ENCODE measurements at places on chromosomes 11 and 22.

DNA sequence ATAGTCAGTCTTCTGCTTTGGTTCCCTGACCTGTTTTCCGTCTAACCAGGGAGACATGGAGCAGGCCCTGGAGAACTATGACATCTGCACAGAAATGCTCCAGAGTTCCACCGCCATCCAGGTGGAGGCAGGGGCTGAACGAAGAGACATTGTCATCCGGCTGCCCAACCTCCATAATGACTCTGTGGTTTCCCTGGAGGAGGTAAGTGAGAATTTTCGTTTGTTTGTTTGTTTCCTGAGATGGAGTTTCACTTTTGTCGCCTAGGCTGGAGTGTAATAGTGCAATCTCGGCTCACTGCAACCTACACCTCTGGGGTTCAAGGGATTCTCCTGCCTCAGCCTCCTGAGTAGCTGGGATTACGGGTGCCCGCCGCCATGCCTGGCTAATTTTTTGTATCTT is 52.9 kb downstream of the CABIN1 start:
- no peak for DNase-seq

- DNase-seq = no peak
Observed at GRCh38 chr11:11336664-11337063, 16.4 kb downstream of the CSNK2A3 start.

DNA sequence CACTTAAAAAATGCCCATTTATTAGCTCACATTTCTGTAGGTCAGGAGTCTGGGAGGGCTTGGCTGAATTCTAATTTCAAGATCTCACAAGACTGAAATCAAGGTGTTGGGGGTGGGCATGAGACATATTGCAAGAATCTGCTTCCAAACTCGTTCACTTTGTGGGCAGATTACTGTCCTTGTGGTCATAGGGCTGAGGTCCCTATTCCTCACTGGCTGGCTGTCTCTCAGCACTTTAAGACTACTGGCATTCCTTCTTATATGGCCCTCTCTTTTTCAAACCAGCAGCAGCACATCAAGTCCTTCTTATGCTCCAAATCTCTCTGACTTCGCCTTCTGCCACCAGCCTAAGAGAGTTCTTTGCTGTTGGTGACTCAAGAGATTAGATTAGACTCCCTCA is 27.8 kb upstream of the MYOD1 start:
- no peak for DNase-seq

GRCh38 chr11:26193694-26194365 is 138.1 kb upstream of the ANO3 start:
- DNase-seq = no peak

DNA sequence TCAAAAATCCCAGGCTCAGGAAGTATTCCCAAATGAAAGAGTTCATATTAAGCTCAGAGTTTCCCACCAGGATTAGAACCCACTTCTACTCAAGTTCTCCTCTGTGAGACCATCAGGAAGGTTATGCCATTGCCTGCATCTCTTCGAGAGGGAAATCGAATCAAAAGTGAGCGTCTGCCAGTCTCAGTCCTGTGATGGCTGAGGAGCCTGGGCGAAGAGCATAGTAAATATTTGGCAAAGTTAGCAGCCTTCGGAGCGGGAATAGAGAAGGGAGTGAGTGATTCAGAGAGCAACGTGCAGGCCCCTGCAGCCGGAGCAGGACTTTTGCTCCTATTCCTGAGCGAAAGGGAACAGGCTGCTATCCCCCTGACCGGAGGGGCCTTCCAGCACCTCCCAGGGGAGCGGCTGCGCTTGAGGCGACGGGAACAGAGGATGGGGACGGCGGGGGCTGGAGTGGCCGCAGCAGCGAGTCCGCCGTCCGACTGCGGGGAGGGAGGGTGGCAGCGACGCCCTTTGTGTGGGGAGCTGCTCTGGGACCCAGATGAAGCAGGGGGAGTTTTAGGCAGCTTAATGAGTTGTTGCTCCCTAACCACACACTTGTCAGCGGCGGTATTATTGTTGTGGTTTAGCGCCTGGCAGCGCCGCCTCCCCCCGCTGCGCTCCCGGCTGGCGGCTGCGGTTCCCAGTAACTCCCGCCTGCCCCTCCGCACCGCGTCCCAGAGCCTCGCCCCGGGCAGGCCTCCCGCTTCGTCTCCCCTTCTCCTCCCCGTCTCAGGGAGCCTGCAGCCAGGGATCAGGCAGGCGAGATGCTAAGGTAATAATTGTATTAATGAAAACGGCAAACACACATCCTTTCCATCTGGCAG is 21.7 kb upstream of the NRGN start:
- no peak for DNase-seq

GRCh38 chr22:24789516-24789915 is 15.0 kb upstream of the PIWIL3 start:
- DNase-seq = no peak

DNA sequence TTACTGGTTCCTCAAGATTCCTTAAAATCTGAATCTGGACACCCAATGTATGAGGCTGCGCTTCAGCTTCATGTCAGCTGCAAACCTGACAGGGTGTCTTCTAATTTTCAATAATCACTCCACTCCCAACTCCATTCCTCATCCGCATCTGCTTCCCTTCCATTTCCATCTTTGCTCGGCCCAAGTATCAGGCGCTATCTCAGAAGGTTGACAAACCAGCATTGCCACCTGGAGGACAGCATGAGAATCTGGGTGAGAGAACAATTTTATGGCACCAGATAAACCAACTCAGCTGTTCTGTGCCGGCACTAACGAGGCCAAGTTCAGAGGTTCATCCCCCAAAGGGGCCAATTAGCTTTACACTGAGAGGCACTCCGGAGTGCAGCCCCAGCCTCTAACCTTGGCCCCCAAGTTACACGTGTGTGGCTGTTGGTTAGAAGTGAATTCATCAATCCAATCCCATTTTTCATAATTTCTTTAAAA is 79.1 kb upstream of the LMO2 start:
- DNase-seq = no peak

DNA sequence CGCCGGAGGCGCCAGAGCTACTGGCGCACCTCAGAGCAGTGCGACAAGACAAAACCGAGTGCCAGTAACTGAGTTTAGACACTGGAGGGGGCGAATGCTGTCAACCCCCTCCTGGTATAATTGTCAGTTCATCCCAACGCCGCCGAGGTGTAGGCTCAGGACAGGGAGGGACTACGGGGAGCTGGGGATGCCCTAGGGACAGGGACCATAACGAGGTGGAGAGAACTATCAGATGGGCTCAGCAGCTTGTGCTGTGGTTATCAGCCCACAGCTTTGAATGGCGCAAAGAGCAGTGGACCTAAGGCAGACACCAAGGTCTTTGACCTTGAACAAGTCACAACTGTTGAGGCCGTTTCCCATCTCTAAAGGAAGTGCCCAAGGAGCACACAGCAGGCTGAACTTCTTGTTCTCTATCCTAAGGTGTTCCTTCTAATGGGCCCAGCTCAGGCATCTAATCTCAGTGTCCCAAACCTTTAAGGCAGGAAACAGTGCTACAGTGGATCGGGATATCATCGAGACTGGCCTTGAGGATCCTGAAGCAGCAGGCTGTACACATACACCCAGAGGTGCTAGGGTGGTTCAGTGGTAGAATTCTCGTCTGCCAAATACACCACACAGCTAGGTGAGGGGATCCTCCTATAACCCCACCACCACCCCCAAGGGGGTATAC is 958 bp upstream of the TUT1 start:
- DNase-seq = no peak

GRCh38 chr11:119873761-119874421 is 144.9 kb upstream of the NECTIN1 start:
- DNase-seq = no peak
